ENCODE measurements at places on chromosomes 5 and 9. TPM values are rescaled to one million over a fixed set of nuclear protein-coding genes. Genes with fewer than 3 reads are reported as not detected.

- peaks cover 40% of the 10 kb centered on the region for H3K4me1 ChIP-seq
- H3K4me3 ChIP-seq = peak overlapping the region; percentile 53
- no peaks in the 10 kb centered on the region for H3K27me3 ChIP-seq
- DNase-seq = peak; percentile 35
- H3K36me3 ChIP-seq = peaks cover 28% of the 10 kb centered on the region
- H3K27ac ChIP-seq = peak overlapping the region; percentile 79
Observed at GRCh38 chr9:131500377-131500776, 2.3 kb upstream of the POMT1 start.

The QRFP gene
- total RNA-seq = not detected

GRCh38 chr5:38720554-38721361, 125.1 kb upstream of the OSMR start:
- H3K4me1 ChIP-seq = no peaks in the 10 kb centered on the region
- no peaks in the 10 kb centered on the region for H3K27me3 ChIP-seq
- no peak overlapping the region for H3K27ac ChIP-seq
- no peaks in the 10 kb centered on the region for H3K36me3 ChIP-seq

GRCh38 chr5:65834306-65834705, 92.1 kb upstream of the ERBIN start:
- H3K4me1 ChIP-seq = no peaks in the 10 kb centered on the region
- H3K36me3 ChIP-seq = no peaks in the 10 kb centered on the region
- H3K27me3 ChIP-seq = no peaks in the 10 kb centered on the region
- no peak overlapping the region for H3K27ac ChIP-seq

GRCh38 chr5:130402906-130403305, 498.6 kb downstream of the CHSY3 start:
- no peak for DNase-seq
- no peaks in the 10 kb centered on the region for H3K4me1 ChIP-seq

DNA sequence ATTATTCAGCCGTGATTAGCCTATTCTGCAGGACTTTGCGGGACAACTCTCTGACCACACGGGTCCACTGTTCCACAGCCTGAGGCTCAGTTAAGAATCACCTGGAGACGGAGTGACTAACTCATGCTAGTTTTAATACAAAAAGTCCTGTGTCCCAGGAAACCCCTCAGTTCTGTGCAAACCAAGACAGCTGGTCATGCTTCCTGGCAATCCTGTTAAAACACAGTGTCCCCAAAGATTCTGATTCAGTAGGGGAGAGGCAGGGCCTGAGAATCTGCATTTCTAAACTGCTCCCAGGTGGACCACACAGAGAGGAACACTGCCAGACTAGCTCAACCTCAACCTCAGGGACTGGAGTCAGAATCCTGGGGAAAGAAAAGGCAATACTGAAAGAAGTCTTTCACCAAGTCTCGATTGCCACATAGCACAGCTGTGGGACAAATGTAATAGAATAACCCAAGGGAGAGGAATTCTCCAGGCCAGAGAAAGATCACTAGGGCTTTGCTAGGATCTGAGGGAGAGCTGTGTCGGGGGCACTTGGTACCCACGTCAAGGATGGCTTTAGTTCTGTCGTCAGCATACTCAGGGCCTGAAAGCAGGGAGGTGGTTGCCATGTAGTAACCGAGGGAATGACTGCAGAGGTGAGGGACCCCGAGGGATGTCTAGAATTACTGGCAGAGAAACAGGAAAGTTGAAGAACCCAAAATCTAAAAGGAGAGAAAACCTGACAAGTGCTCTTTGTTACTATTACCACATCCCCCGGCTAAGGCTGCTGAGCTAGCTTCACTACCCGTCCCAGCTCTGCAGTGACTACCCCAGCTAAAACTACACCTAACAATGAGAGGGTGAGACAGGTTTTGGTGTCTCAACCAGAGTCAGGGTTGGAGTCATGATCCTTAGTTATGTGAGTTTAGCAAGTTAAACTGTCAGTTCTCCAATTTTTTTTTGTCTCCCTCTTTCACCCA, 8.6 kb downstream of the SUSD1 start:
- H3K36me3 ChIP-seq = no peaks in the 10 kb centered on the region
- H3K27ac ChIP-seq = no peak overlapping the region
- H3K4me1 ChIP-seq = peaks cover 6% of the 10 kb centered on the region
- DNase-seq = no peak

DNA sequence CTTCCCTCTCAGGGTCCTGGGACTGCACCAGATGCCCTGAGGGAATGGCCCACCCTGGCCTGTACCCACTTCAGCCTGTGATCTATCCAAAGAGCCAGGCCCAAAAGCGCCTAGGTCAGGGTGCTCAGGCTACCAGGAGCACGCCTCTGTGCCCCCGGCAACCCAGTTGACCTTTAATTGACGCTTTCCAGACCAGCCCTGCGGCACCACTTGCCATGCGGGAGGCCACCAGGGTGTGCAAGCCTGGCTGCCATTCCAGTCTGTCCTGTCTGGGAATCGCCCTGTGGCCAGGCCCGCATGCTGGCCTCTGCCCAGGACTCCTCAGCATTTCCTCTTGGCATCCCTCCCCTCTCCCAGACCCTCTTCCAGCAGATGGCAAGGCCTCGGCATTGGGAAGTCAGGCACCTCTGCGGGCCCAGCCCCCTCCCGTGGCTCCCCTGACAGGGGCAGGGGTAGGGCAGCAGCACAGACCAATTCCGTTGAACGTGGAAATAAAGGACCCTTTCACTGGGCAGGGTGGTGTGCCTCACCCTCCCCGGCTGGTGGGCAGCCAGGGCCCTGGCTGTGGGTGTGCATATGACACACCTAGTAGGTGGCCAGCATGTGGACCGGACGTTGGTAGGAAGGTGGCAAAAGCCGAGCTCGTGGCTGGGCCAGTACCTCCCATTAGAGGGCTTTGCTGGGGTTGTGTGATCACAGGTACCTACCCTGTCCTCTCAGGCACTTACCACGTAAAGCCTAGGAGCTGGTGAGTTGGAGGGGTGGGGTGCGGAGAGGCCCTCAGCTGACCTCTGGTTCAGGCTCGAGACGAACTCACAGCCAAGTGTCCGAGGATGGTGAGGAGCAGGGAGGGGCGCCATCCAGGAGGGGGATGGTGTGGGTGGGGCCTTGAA, 3.5 kb upstream of the AIF1L start:
- H3K4me3 ChIP-seq = no peak overlapping the region
- H3K27ac ChIP-seq = no peak overlapping the region
- no peaks in the 10 kb centered on the region for H3K36me3 ChIP-seq

- H3K27ac ChIP-seq = no peak overlapping the region
- H3K36me3 ChIP-seq = no peaks in the 10 kb centered on the region
- DNase-seq = no peak
- H3K27me3 ChIP-seq = no peaks in the 10 kb centered on the region
Observed at GRCh38 chr9:68669218-68669617, 35.8 kb upstream of the PIP5K1B start.
